ENCODE measurements at places on chromosomes 12 and 14.

DNA sequence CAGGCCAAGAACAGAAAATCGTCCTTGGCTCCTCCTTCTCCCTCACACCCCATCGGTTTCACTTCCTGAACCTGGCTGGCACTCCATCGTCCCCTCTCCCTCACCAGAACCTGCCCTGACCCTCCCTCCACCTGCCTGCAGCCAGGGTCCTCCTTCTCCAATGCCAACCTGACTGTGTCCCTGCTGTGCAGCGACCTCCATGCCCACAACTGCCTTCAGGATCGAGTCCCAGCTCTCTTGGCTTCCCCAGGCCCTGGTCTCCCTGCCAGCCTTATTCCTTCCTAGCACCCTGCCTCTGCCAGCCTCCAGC is 19.8 kb downstream of the HVCN1 start:
- DNase-seq = peak; percentile 35

DNA sequence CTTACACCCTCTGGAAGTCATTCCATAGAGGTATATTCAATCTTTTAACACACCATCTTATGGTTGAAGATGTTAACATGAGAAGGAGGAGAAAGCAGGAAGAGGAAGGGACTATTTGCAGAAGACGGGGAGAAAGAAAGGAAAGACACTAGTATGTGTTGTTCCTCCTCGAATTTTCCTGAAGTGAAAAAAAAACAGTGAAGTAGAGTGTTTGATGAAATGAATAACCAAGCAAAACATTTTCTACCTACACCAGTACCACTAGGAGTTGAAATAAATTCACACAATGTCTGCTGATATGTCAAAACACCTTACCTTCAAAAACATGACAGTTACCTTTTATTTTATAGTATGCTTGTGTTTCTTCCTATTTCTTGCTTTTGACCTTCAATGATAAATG is 1.4 kb upstream of the CNOT2 start:
- DNase-seq = no peak

DNA sequence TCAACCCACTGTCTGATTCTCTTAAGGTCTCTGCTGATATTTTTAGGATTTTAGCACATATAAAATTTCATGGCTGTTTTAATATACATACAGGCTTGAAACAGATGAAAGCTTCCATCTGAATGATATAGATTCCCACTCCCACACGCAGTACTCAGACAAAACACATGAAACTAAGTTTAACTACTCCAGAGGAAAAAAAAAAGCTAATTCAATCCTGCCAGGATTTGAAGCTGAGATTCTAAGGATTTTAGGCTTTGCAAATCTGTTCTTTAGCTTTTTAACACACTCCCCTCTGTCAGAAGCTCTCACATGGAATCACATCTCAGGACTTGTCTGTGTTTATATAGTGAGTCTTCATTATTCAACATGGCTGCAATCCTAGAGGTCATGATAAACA is 217.3 kb downstream of the BCAT1 start:
- no peak for DNase-seq

DNA sequence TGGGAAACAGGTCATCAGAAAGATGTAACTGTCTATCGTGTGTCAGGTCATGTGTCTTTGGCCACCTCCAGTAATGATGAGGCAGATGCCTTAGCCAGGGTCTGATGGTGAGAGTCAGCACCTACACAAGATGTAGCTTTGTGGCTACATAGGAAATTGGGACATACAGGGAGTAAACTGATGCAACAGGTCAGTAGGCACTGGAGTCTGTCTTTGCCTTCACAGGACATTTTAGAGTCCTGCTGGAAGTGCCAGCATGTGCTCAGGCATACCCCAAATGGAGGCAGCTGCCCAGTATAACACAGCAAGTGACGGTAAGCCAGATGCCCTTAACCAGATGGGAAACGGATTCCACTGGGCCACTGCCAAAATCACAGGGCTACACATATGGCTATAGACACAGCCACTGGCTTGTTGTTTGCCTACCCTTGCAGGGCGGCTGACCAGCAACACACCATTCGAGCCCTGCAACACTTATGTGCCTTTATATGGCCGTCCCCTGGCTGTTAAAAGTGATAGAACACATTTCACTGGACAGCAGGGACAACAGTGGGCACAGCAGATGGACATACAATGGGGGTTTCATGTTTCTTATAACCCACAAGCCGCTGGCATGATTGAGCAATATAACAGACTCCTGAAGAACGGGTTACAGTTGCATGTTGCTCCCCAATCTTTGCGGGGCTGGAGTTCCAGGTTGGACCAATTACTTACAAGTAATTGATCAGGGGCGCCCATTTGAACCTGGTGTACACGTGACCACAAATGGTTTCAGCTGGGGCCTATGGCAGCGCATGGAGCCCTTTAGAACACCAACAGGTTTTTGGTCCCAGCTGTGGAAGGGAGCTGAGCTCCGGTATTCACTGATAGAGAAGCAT is 12.9 kb upstream of the RNASE12 start:
- DNase-seq = no peak

DNA sequence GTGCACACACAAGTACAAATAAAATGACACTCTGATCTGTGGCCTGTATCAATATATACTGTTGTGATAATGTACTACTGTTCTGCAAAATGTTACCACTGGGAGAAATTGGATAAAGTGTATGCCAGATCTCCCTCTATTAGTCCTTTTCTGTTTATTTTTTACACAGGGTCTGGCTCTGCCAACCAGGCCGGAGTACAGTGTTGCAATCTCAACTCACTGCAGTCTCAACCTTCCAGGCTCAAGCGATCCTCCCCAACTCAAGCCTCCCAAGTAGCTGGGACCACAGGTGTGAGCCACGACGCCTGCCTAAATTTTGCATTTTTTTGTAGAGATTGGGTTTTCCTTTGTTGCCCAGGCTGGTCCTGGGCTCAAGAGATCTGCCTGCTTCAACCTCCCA is 1.9 kb downstream of the NT5DC3 start:
- no peak for DNase-seq

- DNase-seq = no peak
These were observed 107.5 kb downstream of the TBC1D30 start for GRCh38 chr12:64931981-64932380.

DNA sequence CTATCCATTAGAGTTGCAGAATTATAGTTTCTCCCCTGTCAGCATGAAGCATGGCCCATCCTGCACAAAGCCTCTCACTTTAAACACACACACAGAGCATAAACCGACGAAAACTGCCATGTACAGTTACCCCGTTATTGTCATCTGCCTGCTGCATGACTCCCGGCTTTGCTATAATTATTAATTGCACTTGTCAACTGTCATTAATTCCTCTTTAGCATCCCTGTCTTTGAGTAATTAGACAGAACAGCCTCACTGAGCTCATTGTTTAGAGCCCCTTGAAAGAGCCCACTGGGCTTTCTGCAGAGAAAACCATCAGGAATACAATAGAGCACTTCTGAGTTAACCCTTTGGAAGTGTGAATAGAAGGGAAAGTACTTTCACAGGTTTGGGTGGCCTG is 307.2 kb upstream of the SOX5 start:
- DNase-seq = no peak

GRCh38 chr14:36227344-36227743 is 50.8 kb upstream of the PTCSC3 start:
- no peak for DNase-seq

- DNase-seq = no peak
These were observed 45.5 kb upstream of the ST8SIA1 start for GRCh38 chr12:22380031-22380430.

GRCh38 chr14:92581966-92582566 is 68.5 kb downstream of the RIN3 start:
- no peak for DNase-seq

DNA sequence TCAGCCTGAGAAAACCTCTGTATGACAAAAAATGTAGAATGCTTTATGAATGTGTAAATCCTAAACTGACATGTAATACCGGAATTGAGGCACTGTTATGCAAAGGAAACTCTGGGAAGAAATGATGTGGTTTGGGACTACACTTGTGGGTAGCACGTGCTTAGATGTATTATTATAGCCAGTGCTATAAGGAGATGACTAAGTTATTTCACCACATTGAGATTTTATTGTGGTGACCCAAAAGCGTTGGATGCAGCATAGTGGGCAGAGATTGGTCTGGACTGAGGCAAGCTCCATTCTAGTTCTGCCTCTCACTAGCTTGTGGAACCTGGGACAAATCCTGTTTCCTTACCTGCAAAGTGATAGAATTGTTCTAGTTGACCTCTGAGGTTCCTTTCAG is 172.2 kb downstream of the SNAPC1 start:
- no peak for DNase-seq

DNA sequence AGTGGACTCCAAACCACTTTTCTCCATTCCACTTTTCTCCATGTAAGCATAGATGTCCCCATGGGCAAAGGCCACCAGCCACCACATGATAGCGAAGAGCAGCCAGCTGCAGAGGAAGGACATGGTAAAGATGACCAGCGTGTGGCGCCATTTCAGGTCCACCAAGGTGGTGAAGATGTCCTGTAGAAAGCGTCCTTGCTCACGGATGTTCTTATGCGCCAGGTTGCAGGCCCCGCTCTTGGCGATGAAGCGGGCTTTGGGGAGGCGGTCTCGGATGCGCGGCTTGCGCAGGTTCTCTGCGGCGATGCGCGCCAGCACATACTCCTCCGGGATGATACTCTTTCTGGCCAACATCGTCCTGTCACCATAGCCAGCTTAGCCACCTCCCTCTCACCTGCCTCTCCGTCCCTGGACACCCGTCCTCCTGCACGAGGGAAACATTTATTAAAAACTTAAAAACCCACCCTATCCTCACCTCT is 1.2 kb downstream of the KCNJ8 start:
- DNase-seq = no peak

All from CD4-positive, alpha-beta T cell treated with Interleukin-15 for 1 hour (primary cell).